Naive B cell (primary cell): ENCODE measurements at places on chromosomes 5 and 9.

GRCh38 chr5:2155556-2155955 is 272.8 kb upstream of the IRX4 start:
- no peak for DNase-seq

GRCh38 chr9:73083519-73083918 is 68.1 kb upstream of the ANXA1 start:
- DNase-seq = no peak

GRCh38 chr9:124730772-124731171 is 40.3 kb downstream of the NR6A1 start:
- DNase-seq = no peak

DNA sequence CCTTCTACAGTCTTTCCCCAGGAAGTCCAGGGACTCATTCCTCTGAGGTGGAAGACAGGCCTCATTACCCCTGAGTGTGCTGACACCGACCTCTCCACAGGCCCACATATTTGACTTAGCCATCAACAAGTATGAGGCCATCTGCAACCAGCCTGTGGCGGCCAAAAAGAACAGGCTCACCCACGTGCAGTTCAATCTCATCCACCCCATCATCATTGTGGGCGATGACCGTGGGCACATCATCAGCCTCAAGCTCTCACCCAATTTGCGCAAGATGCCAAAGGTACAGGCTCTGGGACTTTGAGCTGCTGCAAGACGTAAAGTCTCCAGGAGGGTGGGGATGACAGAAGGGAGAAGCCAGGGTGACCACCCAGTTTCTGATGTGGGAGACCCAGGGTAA is 5.6 kb downstream of the ENHO start:
- no peak for DNase-seq

DNA sequence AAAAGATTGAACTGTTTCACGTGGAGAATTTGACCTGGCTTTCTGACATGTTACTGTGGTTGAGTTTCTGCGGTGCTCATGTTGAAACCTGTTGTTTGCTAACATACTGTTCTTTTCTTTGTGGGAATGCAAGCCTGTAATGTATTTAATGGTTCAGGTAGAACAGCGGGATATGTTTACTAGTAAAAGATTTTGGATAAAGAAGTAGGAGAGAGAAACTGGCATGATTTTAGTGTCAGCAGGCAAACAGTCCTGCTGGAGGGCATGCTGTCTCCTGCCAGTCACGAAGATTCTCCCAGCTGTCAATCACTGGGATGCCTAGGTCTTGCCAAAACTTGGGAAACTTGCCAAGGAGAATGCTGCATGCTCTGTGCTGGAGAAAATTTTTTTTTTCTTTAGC is 263.5 kb downstream of the TAF11L14 start:
- no peak for DNase-seq

- DNase-seq = no peak
These were observed 63.8 kb upstream of the RGMB start for GRCh38 chr5:98709681-98710080.

DNA sequence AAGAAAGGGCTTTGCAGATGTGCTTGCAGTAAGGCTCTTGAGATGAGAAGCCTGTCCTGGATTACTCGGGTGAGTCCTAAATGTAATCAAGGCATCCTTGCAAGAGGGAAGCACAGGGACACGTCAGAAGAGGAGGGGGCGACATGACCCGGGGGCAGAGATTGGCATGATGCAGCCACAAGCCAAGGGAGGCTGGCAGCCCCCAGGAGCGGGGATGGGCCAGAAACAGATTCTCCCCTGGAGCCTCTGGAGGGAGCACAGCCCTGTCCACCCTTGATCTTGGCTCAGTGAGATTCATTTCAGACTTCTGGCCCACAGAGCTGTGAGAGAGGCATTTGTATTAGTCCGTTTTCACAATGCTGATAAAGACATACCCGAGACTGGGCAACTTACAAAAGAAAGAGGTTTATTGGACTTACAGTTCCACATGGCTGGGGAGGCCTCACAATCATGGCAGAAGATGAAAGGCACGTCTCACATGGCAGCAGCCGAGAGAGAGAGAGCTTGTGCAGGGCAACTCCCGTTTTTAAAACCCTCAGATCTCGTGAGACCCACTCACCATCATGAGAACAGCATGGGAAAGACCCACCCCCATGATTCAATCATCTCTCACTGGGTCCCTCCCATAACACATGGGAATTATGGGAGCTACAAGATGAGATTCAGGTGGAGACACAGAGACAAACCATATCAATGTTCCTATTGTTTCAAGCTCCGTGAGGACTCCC is 76.1 kb downstream of the ADAMTS2 start:
- DNase-seq = no peak

GRCh38 chr5:103743421-103743820 is 180.8 kb upstream of the NUDT12 start:
- DNase-seq = no peak

DNA sequence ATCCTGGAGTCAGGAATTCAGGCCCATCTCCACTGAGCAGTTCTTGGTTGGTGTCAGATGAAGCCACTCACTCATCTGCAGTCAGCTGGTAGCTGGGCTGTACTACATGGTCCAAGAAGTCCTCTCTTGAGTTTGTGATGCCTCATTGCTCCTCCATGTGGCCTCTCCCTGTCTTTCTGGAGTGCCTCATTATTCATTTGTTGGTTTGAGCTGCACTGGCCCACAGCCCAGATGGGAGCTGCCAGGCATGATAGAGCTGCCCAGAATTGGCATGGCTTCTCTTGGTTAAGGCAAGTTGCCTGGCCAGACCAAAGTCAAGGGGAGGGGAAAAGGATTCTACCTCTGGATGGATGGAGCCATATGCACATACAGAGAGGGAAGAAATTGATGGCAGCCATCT is 8.0 kb downstream of the PTCD2 start:
- no peak for DNase-seq

DNA sequence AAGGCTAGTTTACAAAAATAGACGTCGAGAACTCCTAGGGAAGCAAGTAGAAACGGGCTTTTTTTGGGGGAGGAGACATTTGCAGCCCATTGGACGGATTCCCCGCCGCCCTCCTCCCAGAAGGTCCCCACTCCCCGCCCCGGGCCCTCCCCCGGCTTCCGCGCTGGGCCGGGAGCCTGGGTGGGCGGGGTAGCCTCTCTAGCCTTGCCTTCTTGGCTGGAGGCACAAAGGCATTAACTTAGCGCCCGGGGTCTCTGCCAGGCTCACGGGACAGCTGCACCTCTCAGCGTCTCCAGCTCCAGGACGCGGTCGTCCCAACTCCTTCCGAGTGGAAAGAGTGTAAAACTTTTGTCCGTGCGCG is at the start of gene DMRTA1:
Gene DMRTA1, plus strand, starts transcription at position 236 of the 361 bp plus-strand sequence. CDS start 242 bp downstream, outside the sequence.
- peak; percentile 5 for DNase-seq

DNA sequence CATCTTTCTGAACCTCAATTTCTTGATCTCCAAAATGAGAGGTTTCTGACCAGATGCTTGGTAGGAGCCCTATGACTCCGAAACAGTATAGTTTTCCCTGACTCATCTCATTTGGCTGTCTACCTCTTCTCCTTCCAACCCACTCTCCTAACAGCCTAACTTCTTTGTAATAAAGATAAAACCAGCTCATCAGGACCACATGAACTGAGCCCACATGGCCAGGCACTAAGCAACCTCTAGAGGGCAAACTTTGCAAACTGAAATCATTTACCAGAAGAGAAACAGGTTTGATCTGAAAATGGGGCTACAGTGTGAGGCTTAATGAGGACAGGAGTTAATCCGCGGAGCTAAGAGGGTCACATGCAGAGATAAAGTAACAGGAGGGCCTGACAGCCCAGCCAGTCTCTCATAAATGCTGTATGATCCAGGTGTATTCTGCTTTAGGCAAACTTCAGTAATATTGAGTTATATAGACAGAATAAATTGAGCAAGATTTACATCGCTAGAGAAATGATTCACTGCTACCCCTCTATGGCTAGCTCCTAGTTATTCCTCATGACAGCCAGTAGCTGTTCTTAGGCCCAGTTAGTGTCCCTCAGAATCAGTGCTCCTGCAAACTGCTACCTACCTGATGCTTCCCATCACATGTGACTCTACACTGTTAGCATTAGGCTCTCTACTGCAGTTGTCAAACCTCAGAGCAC is 64.6 kb downstream of the ABCA1 start:
- DNase-seq = peak; percentile 45

DNA sequence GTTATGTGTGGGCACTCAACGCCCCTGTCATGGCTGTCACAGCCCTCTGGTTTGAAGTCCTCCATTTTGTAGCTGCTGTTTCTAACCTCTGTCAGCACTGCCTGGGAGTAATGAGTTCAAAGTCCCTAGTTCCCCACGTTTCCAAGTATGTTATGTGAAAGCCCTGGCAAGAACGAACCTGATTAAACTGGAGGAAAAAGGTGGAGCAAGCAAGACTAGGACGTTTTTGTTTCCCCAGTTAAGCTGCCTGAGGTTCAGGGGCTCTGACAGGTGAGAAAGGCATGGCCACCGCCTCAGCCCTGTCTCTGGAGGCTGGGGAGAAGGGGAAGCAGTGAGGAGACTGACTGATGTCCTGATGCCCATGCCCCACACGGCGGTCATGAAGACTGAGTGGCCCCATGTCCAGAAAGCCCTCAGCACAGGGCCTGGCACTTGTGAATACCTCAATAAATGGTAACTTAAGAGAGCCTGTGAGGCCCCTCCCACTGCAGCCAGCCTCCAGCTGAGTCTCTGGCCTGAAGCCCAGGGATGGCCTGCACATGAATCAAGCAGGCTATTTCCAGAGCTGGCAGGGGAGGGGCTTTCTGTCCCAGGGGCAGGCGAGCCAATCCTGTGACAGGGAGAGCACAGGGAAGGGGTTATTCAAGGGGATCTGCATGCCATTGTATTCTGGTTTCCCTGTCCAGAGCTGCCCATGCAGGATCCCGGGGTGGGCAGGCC is 61.8 kb downstream of the PFDN1 start:
- DNase-seq = no peak

GRCh38 chr9:129038109-129038852 is 1.9 kb downstream of the MIGA2 start:
- no peak for DNase-seq

DNA sequence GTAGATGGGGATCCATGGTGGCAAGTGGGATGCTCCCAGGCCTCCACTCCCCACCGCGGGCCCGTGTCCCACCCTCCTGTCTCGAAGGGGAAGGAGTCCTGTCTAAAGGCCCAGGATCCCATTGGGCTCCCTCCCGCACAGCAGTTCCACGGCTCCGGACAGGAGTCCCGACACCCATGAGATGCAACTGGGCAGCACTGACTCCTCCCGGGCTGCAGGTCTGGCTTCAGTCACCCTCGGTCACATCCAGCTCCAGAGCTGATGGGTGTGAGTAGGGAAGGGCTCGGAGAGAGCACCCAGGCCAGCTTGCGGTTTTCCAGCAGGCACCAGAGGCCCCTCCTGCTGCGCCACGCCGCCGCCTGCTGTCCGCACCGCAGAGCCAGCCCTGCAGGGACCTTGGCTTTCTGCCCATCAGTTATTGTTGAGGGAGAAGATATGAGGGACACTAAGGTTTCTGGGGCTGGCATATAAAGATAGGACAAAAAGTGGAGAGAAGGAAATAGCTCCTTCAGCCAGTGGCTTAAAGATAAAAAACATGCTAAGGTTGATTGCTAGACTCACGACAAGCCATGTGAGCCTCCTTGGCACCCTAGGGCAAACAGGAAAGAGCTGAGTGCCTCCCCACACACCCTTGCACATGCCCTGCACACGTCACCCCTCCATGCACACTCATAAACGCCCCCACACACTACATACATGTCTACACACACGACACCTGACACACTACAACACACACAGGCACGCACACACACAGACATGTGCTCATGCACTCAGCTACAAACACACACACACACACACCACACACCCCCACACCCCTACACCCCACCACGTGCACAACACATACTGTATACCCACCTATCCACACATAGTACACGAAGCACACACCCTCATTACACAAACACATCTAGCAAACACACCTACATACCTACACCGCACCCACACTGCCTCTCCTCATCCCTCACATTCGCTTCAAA is 79.0 kb downstream of the AK8 start:
- DNase-seq = no peak

GRCh38 chr9:99509900-99510535 is 287.9 kb downstream of the SEC61B start:
- peak; percentile 50 for DNase-seq

DNA sequence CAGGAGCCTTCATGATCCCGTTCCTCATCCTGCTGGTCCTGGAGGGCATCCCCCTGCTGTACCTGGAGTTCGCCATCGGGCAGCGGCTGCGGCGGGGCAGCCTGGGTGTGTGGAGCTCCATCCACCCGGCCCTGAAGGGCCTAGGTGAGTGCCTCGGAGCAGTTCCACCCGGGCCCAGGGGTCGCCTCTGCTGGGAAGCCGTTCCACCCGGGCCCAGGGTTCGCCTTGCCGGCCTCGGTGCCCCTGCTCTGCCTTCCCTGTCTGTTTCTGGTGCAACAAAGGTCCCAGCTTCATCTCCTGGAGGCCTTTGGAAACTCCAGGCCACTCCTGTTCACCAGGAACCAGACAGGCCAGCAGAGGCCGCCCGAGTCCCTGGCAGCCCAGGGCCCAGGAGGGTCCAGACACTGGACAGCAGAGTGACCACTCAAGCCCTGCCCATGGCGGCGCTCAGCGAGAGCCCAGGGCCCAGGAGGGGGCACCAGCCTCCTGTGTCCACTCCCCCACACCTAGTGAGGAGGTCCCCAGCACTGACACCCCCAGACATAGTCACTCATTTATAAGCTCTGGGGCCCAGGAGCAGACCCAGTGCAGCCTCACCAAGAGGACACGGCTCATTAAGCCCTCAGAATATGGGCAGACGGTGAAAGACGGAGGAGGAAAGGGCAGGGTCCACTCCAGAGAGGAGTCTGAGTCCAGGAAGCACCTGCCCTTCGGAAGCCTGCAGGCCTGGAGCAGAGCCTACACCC is 7.5 kb downstream of the SLC6A19 start:
- no peak for DNase-seq

- DNase-seq = no peak
These were observed 283.6 kb upstream of the NMUR2 start for GRCh38 chr5:152688561-152689249.

DNA sequence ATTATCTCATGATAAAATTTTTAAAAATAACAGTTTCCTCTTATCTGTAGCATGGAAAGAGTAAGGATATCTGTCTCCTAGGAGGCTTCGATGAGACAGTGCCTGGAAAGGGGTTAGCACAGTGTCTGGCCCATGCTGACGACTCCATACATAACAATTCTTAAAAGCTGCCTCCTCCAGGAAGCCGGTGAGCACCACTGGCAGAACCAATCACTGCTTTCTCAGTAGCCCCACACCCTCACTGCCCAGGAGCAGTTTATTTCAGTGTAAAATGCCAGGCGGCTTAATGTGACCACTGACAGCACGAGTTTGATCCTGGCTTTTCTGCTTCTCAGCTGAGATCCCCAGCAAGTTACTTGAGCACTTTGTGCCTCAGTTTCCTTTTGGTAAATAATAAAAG is 1.2 kb upstream of the NIPAL4 start:
- no peak for DNase-seq

GRCh38 chr9:98226516-98226915 is 28.9 kb downstream of the TBC1D2 start:
- DNase-seq = no peak

DNA sequence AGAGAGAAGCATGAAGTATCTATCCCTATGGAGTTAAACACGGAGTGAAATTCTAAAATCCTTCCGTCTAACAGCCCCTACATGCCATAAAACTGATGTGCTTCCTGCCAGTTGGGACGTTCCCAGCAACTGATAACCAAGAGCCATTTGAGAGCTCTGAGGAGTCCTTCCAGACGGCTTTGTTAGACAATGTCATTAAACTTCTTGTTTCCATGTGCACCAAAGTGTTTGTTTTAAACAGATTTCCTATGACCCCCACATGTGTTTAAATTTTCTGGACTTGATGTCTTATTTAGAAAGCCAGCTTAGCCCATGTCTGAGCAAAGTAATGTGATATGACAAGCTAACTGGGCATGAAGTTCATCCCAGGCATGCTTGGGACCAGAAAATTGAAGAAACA is 57.2 kb upstream of the LPAR1 start:
- no peak for DNase-seq
